ENCODE measurements at places on chromosomes 13 and 19.

DNA sequence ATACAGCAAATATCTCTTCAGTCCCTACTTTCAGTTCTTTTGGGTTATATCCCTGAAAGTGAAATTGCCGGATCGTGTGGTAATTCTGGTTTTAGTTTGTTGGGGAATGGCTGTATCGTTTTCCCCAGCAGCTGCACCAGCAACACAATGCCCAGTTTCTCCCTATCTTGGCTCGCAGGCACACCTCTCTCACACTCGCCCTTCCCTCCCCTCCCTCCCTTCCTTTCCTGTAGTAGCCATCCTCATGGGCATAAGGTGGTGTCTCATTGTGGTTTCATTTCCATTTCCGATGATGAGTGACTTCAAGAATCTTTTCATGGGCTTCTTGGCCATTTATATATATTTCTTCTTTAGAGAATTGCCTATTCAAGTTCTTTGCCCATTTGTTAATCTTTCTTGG, 8.6 kb upstream of the GPR18 start:
- no peak for DNase-seq

GRCh38 chr13:45303866-45304265, 37.1 kb downstream of the TPT1 start:
- DNase-seq, result no peak

DNA sequence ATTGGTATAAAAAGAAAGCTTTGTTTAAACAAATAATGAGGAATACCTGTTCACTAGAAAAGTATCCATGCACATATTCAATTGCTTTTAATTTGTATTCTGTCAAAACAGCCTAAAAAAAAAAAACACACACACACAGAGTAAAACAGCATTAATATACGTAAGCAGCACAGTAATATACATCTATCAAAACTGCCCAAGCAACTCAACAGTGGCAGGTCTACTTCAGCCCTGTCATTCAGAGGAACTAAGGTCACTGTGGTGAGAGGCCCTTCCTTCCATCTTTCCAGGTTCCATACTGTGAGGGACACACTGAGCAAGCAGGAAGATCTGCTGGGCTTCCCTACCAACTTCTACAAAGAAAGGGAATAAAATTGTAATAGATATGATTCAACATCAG, 3.8 kb downstream of the PROSER1 start:
- DNase-seq, result no peak

GRCh38 chr19:33404506-33405253, 31.2 kb downstream of the CEBPG start:
- DNase-seq, result no peak

GRCh38 chr13:113820813-113821651, 42.8 kb downstream of the GAS6 start:
- DNase-seq, result no peak

- DNase-seq, result no peak
These were observed 305.4 kb downstream of the KLF12 start for GRCh38 chr13:73828811-73829210.
